Fibroblast of gingiva (primary cell): ENCODE measurements at places on chromosomes 6 and 20.

DNA sequence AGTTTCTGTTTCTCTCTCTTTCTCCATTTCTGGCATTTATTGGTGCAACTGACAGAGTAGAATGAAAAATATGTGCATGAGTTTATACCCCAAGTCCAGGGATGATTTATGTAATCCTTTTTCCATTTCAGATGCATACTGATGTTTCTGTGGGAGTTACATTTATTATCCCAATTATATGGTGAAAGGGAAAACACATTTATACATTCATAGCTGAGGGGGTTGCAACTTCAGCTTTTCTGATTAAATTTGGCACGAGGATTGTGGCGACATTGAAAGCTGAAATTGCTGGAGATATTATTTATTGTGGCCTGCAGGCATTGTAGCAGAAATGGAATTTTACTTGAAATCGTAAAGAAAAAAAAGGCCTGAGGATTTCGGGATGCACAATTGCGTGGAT is 31.5 kb upstream of the FNDC1 start:
- DNase-seq: no peak

- no peak for DNase-seq
These were observed 286.0 kb downstream of the FOXC1 start for GRCh38 chr6:1895721-1896120.

GRCh38 chr6:156727715-156728385 is 49.3 kb upstream of the ARID1B start:
- DNase-seq: no peak

DNA sequence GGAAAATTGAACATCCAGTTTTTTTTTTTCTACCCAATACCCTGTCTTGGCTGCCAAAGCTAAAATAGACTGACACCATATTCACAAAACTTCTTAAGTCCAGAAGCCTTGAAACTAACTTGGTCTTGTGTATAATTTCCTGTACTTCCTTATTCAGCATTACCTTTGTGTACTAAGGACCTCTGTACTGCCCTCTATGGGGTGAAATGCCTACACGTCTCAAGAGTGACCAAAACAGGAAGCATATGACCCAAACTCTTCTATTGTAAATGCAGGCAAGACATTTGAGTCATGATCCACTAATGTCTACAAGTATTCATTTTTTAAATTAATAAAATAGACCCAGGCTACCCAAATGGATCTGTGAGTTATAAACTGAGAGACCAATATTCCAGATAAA is 50.4 kb downstream of the HMGCLL1 start:
- peak; percentile 11 for DNase-seq

DNA sequence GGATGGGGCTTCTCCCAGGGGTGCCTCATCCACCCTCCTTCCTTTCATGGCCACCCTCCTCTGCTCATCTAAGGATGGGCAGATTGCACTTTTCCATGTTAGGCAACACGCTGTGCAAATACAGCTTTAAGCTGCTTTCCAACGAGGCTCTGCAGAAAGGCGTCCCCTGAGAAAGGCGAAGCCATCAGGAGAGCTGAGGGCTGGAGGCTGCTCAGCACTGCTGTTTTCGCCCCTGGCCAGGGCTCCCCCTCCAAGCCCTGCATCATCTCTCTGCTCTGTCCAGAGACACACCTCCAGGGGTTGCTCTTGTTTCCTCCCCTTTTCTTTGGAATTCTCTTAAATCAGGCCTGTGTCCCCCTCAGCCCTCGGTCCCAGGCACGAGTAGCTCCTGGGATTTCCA is 526.1 kb downstream of the CDH26 start:
- no peak for DNase-seq

GRCh38 chr6:44037847-44038542 is 89.3 kb downstream of the MRPL14 start:
- no peak for DNase-seq

GRCh38 chr6:6434151-6434550 is 113.7 kb upstream of the F13A1 start:
- no peak for DNase-seq

DNA sequence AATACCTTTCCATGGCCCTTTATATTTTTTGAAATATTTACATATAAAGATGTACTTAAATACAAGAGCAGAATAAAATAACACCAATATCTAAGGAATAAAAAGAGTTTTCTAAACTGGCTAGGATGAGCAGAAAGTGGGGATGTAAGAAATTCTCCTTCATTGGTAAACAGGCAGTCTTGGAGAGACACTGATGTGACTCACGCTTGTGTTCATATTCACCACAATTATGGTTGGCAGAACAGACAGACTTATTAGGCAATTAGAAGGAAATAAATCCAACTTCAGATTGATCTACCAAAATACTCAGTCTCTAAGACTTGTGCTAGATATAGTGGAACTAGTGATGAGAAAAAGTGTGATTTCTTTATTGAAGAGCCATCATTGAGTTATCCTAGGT is 463.7 kb downstream of the CDC5L start:
- peak; percentile 70 for DNase-seq

DNA sequence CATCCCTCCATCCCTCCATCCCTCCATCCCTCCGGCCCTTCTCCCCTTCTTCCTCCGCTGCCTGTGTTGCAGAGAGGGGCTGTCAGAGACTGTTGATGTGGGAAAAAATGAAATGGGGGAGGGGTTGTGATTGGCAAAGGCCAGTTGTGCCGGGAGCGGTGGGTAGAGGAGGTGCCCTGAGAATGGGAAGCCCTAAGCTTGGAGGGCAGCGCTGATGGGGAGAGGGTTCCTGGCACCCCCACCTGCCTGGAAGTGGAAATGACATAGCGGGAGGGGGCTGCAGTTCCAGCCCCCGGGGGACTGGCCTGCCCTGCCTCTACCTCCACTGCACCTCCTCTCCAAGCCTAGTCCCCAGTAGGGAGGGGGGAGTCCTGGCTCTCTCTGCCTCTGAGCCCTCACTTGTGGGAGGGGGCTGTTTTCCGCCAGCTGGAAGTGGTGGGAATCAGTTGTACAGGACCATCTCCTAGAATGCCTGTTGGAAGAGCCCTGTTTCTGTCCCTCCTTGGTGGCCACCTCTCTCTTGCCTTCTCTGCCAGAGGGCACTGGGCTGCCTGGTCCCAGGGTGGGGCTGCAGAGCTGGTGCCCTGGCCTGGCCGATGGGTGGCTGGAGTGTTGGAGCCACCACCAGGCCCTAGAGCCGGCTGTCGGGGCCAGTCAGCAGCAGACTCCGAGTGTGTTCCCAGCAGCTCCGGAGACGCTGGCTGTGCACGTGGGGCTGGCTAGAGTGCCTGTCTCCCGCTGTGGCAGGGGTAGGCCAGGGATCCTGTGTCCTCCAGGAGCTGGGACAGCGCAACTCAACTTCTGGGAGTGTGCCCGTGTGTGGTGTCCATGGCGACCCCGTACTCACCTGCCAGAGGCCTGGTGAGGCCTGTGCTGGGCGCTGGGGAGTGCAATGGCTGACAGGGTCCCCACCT is 1.5 kb downstream of the DLGAP4 start:
- no peak for DNase-seq

DNA sequence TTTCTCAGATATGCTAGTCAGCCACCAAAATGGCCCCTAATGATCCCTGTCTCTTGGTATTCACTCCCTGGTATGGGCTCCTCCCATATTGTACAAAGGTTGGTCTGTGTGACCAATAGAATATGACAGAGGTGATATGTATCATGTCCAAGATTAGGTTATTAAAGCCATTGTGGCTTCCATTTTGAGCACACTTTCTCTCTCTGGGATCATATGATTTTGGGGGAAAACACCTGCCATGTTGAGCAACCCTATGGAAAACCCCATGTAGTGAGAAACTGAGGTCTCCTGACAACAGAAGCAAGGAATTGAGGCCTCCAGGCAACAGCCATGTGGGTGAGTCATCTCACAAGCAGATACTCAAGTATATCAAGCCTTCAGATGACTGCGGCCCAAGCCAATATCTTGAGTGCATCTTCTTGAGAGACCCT is 7.1 kb upstream of the ZNF318 start:
- DNase-seq: no peak

DNA sequence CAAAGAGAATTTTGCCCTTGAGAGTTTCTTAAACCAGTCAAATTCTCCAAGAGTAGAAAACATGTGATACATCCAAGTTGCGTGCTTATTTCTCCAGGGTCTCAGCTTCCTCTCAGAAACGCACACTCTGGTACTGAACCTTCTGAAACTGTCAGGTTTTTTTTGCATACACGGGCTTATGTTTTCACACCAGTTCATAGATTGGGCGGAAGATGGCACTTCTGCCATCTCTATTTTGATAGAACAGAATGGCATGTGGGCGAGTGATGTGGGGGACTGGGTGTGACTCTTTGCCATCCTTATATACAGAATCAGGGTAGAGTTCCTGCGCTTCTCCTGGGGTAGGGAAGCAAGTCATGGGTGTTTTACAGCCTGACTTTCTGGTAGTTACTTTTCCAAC is 56.4 kb downstream of the ADTRP start:
- DNase-seq: no peak

DNA sequence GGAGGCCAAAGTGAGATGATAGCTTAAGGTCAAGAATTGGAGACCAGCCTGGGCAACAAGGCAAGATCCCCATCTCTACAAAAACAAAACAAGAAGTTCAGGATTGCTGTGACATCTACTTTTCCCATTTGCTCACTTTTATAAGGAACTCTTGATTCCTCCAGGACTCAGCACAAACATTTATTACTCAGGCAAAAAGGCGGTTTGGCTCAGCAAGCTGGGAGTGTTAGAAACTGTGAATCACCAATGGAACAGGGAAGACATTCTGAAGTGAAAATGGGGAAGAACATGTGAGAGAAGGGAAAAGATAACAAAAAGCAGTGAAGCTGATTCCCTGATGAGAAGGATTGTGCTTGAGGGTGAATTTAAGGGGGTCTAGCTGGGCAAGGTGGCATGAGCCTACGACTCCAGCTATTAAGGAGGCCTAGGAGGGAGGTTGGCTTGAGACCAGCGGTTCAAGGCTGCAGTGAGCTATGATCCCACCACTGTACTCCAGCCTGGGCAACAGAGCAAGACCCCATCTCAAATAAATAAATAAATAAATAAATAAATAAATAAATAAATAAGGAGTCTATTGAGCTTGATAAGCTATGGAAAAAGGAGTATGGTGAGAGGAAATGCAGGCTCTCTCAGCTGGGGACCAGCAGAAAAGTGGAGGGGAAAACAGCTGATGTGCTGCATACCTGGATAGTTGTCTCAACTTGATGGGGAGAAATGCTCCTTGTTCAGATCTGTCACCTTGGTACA is 65.4 kb upstream of the HDDC2 start:
- DNase-seq: no peak

DNA sequence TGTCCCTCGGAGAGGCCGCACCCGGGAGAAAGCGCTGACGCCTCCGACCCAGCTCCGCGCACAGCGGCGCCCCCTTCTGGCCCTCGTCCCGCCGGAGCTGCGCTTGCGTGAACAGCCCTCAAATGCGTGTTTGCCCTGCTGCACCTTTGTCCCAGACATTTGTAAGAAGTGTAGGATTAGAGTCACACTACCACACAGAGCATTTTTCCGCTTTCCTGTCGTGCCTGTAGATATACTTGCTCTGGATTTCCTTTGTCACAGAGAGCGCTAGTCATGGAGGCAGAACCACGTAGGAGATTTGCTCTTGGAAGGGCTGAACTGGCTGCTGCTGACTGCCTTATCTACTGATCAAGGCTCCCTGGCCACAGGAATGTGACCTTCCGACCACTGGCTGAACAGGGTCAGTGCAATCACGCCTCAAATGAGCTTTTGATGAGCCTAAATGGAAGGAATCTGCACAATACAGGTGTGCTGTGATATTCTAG is 62.3 kb downstream of the PAX1 start:
- no peak for DNase-seq

GRCh38 chr20:52895235-52895634 is 76.9 kb upstream of the TSHZ2 start:
- no peak for DNase-seq

GRCh38 chr20:22686097-22686496 is 101.7 kb upstream of the FOXA2 start:
- peak; percentile 35 for DNase-seq

GRCh38 chr20:36210436-36211021 is 25.7 kb upstream of the AAR2 start:
- DNase-seq: no peak

GRCh38 chr6:139003751-139004150 is 15.7 kb upstream of the REPS1 start:
- no peak for DNase-seq

DNA sequence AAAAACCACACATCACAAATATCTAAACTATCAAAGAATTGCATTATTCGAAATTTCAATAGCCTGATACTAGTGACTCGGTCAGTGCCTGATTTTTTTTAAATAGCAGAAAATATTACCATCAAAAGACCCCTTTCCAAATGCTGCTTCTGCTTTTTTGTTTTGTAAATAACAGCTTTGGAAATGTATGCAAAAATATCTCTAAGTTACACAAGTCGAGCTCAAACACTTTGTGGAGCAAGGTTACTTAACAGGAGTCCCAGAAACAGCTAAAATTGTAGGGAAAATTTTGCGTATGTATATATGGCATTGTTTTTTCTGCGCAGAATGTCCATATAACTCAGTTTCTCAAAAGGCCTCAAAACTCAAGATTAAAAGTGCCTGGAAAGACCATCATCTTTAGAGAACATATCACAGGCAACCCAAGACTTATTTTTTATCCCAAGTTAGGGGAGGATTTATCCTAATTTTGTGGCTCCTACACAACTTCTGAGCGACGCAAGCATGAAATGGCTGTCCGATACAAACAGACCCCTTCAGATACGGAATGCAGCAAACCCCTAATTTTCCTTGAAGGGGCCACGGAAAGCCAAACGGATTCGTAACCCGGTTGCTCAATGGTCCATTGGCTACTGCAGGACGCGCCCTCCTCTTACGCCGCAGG is 1.3 kb downstream of the CEP85L start:
- DNase-seq: peak; percentile 45

DNA sequence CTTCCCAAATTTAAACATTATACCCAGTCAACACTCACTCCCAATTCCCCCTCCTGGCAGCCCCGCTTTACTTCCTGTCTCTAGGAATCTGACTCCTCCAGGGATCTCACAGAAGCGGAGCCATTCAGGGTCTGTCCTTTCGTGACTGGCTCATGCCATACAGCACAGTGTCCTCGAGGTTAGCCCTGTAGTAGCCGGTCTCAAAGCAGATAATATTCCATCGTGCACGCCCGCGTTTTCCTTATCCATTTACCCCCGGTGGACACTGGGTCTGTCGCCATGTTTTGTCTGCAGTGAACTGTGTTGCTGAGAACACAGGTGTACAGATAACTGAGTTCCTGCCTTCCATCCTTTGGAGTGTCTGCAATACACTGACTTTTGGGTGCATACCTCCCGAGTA is 95.3 kb downstream of the TTLL2 start:
- no peak for DNase-seq

- DNase-seq: peak; percentile 53
These were observed 447.5 kb upstream of the HSF2 start for GRCh38 chr6:121951918-121952379.

GRCh38 chr6:37491171-37491829 is 8.4 kb downstream of the CCDC167 start:
- no peak for DNase-seq
